ENCODE measurements at places on chromosomes 6 and 20. TPM values are rescaled to one million over a fixed set of nuclear protein-coding genes. Genes with fewer than 3 reads are reported as not detected.

Gene ADGB
- total RNA-seq: 0.56 TPM

Gene TSHZ2
- 28.9 TPM for total RNA-seq

Gene TMX4
- total RNA-seq: 35.9 TPM

Gene KCNQ5
- 5.2 TPM for total RNA-seq

Gene COL12A1
- not detected for total RNA-seq

Gene NRN1
- total RNA-seq: 1.00 TPM

Gene SRMS
- total RNA-seq: not detected

Gene CYP39A1
- total RNA-seq: not detected

DNA sequence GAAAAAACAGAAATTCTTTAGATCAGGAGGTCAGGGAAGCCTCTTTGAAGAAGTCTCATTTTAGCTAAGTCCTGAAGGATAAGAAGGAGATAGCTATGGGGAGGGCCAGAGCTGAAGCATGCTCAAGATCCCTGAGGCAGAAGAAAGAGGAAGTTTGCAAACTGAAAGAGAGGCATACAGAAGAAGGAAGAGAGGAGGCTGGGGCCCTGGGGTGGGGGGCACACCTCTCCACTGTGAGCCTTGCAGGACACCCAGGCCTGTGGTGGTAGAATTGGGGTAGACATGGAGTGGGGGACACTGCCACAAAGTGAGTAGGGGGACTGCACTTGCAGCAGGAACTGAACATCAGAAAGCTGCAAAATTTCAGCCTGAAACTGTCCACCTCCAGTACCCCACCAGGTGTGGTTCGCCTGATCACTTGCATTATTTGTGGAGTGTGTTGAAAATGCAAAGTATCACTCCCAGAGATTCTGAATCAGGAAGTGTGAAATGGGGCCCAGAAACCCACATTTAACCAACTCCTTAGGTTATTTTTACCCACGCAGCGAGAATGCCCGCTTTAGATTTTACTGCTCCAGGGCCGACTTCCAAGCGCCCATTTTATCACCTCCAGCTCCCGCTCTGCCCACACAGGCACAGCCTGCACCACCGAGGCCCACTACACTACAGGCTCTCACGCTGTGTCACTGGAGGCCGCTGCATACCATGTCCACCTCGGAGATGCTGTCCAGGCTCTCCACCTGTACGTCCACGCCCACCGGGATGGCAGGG, 44.0 kb downstream of the GABRR2 start:
- no peak for DNase-seq

- no peak for DNase-seq
Observed at GRCh38 chr20:29878281-29878741, 1379.2 kb upstream of the DEFB115 start.

DNA sequence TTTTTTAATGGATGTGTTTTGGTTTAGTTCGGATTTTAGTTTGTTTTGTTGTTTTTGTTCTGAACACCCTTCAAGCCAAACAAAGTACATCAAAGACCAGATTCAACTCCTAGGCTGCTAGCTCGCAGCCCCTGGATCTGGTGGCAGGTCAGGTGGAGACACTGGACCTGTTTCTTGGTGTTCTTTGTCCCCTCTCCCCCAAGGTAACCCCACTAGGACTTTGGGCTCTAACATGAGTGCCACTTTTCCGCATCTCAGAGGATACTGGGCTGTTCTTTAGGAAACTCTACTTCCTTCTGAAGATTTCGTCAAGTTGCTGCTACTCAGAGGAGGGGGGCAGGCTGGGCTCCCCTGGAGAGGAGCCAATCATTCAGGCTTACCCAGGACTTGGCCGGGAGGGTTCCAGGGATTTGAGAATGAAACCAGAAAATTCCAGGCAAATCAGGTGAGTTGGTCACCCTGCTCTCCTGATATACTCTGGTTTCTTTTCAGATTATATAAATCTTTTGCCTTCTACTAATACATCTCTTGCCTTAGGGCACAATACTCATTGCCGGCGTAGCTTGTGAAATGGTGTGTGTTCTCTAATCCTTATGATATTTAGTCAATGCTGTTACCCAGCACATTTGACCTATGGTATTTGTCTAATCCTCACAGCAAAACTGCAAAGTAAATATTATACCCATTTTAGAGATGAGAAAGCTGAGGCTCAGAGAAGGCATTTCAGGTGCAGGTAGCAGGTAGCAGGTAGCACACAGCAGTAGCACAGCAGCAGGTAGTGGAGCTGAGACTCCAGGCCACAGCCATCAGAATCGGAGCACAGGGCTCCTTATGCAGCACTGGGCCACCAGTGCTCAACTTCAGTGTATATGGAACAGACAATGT, 291.6 kb downstream of the TSHZ2 start:
- DNase-seq: no peak

Measured in activated CD4-positive, alpha-beta memory T cell treated with anti-CD3 and anti-CD28 coated beads for 36 hours (primary cell).